ENCODE measurements at places on chromosomes 6 and 20.
A peak's percentile ranks its signal among the peaks of the same experiment; 100 is the strongest.

GRCh38 chr6:6331946-6332601 lies 11.6 kb upstream of the F13A1 start:
- DNase-seq: no peak

- no peak for DNase-seq
Measured at GRCh38 chr6:108710030-108710429, 138.2 kb upstream of the ARMC2 start.

GRCh38 chr6:18042536-18043145 lies 55.2 kb upstream of the KIF13A start:
- DNase-seq: no peak

GRCh38 chr6:164013480-164014208 lies 599.1 kb downstream of the QKI start:
- no peak for DNase-seq

DNA sequence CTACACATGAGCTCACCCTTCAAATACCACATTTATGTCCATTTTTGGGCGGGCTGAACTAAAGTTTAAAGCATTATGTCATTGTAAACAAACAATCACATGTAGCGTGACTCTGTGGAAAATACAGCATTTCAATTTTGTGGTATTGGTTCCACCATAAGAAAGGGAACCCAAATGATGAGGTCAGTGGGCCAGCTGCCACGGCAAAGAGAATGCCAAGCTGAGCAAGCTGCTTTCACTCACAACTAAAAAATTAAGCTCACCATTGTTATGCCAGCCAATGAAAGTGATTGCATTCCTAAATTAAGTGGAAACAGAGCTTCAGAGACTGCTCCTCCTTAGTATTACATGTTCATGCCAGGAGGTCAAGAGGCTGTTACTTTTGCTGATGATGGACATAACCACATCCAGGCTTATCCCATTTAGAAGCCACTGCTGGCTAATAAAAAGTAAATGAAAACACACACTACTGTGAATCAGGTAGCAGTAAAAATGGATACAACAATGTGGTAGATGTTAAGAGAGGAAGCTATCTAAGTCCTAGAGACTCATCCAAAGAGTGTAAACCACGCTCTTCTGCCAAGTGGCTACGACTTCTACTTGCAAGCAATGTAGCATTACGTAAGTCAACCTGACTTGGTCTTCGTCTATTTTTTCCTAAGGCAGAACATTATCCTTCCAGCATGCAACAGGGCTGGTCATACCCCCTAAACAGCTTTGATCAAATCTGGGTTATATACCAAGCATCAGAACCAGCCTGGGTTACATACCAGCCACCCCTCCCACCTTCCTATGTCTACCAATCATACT lies 164.8 kb downstream of the BACH2 start:
- no peak for DNase-seq

DNA sequence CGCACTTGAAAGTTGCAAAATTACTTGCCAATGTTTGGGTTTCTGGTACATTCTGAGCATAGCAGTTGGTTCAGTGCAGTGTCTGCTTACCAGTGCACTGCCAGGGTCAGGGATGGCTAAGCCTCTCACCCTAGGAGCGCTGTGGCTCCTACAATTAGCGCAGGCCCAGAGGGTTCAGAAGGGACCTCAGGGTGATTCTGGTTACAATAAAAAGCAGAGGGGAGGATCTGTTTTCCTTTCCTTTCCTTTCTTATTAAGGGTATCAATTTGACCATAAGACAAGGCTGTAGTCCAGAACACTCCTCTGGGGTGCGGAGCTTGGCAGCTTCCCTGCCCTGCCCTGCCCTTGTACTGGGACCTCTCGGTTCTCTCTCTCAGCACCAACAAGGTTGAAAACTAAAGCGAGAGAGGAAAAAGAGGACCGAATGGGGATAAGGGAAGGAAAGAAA lies 2.6 kb downstream of the MAFB start:
- DNase-seq: no peak

DNA sequence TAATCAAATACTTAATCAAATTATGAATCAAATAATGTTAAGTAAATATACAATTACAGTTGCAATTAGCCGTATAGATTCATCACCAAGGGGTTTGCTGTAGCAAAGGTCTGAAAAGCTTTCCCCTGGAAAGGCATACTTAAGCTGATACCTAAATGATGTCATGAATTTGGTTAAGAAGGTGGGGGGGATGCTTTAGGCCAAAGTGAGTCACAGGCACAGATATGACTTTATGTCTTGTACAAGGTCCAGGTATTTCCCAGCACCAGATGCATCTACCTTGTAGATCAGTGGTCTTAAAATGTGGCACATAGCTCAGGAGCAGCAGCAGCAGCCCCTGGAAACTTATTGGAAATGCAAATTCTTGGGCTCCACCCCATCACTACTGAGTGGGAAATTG lies 557.3 kb upstream of the CDH4 start:
- DNase-seq: no peak

DNA sequence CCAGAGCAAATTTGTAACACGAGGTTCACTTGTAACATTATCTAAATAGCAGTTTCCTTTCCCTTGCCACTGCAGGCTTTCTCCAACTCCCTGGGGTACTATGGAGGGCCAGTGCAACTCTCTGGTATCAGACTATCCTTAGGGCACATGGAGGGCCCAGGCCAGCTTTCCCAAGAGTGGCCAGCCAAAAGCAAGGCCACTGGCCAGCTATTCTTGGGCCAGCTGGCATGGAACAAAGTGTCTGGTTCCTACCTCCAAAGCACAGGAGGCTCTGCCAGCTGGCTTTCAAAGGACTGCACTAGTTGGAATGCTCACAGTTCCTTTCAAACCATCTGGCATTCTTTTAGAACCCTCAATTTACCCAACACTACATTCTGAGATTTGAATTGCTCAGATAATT lies 8.7 kb downstream of the RNF24 start:
- DNase-seq: no peak

- no peak for DNase-seq
Measured at GRCh38 chr20:31894980-31895675, 24.7 kb downstream of the TTLL9 start.

DNA sequence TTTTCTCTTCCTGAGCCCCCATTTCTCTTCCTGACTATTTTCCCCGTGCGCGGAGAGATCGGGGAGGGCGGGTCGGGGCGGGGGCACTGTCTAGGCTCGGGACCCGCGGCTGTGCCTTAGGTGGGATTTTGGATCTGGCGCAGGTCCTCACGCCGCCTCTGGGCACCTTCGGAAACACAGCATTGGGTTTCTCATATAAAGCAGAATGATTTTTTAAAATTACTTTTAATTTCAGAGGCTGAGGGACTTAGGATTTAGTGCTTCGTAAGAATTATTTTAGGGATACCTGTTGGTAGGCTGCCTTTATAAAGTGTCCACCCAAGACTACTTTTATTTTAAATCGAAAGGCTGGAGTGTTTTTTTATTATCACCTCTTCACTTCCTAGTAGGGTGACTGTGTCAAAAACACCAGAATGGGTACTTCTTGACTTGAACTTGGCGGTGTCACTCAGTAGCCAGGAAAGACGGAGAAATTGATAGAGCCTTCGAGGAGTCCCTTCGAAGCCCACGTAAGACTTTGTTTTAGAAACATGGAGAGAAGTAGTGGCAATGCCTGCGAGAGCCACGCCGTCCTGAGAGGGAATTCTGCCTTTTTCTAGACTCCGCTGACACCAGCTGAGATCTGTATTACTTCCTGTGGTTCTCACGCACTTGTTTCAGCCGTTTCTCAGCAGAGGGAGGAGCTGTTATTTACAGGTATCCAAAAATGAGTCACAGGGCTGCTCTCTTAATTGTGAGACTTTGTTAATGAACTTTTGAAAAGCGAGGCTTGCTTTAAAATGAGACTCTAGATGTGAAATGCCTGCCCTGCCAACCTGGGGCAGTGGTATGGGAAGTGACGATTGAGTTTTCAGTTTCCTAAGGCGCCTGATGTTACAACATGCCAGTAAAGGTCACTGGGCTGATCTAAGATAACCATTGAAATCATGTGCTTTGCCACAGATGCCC lies 667 bp downstream of the STX11 start:
- DNase-seq: peak; percentile 6

DNA sequence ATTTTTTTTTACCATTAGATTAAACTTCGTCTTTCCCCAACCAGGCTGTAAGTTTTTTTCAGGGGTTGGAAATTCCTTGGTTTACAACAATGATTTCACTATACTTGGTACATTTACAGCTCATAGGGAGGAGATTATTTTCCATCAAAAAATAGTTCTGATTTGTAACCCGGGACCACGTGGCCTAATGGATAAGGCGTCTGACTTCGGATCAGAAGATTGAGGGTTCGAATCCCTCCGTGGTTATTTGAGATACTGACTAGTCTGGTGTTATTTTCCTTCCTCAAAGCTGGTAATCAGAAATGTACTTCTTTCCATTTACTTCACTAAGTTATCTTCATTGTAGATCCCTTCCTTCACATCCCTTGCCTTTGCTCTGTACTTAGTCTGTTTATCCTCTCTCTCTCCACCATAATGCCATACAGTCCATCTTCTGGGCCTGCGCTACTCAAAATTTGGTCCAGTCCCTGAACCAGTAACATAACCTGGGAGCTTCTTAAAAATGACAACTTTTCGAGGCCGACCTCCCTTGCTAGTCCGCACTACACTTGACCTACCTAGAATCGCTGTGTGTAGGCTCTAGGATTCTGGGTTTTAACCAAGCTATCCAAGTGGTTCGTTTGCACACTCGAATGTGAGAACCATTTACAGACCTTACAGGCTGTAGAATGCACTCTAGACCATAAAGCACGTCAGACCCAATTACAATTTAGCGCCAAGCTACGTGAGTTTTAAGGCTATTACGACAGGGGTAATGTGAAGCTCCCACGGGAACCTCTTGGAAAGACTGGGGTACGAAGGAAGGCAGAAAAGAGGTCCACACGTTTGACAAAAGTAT lies 42.1 kb upstream of the BTN3A2 start:
- DNase-seq: no peak

GRCh38 chr6:53419026-53419425 lies 70.3 kb upstream of the ELOVL5 start:
- no peak for DNase-seq

DNA sequence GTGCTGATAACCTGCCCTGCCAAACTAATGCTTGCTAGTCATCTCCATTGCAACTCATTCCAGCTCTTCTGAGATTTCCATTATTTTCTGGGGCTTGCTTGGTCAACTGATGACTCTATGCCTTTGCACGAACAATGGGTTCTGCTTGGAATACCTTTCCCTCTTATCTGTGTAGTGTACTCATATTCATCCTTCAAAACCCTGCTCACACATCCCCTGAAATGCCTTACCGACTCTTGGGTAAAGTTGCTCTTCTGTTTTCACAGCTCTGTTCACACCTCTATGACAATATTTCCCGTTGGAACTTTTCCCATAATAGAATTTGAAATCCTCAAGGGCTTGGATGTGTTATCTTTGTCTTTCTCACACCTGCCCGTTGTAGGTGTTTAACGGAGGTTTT lies 331.0 kb upstream of the SOX4 start:
- no peak for DNase-seq

DNA sequence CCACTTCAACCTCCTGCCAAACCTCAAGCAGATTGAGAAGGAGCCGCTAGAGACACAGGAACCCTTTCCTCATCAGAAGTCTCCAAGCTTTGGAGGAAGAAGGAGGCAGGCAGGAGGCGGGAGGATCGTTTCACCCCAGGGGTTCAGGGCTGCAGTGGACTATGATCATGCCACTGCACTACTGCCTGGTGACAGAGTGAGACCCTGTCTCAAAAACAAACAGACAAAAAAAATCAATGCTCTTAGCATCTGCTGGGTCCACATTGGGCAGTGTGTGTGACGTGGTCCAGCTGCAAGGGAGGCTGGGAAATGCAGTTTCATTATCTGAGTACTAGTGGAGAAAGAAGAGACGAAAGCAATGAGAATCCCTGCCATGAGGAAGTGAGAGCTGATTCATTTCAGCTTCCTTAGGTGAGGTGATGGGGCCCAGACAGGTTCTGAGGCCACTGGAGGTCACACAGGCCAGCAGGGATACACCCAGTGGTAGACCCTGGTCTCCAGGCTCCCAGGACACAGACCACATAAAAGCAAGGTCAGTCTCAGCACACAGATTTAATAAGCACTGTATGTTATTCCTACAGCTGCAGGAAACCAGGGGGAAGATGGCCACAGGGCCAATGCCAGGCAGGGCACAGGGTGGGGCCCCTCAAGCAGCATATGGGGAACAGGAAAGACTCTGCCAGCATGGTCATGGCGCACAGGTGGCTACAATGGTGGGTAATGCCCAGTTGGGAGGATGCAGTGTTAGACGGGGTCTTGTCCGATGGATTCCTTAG lies 4.3 kb downstream of the GFRA4 start:
- no peak for DNase-seq

DNA sequence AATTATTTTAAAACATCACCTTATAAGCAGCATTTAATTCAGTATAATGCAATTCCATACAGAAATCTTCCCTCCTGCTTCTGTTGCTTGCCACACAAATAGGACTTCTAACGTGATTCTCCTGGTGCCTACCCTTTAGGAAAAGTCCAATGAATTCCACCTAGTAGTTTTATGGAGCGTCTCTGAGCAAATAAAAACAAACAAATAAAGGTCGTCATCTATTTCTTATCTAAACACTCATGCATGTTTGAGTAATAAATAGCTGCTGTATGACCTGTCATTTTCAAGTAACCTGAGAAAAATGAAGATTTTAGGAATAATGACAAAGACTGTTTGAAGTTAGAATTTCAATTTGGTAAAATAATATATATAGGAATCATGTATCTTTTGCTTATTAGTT lies 102.7 kb downstream of the BMP5 start:
- no peak for DNase-seq

DNA sequence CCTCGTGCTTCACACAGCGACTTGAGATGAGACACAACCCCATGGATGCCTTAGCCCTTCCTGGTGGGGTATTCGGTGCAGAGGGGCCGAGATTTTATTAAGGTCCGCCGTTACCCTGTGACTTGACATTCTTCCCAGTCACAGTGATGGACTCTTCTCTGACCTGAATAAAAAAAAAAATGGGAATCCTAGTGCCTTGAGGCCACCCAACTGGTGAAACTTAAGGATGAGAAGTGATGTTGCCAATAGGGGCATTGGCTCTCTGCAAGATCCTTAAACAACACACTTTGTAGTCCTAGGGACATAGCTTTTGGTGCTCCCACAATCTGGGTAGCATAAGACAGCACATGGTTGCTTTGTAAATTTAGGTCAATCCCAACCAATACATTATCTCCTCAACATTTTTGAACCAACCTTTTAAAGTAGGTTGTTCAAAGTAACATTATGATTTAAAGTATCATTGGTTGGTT lies 814 bp upstream of the ADNP start:
- DNase-seq: no peak

DNA sequence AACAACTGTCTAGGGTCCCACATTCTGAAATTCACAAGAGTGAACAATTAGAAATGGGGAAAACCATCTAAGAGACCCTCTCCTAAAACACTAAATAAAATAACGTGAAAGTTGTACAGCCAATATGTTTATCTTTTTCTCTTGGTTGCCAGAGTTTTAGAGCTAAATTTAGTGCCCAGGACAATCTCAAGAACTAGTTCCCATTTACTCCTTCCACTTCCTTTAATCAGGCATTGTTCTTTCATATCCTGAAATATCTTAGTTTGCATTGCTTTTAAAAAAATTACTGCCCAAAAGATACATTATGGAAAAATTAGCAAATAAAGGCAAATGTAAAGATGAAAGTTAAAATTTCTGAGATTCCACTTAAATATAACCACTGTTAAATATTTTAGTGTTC lies 33.1 kb upstream of the UBR2 start:
- DNase-seq: no peak

All from stimulated activated CD4-positive, alpha-beta T cell treated with anti-CD3 and anti-CD28 coated beads, Interleukin-1b, Interleukin-23, amount 100 ng/mL, for 1 hour (primary cell).